ENCODE measurements at places on chromosomes 5 and 9.
A peak's percentile ranks its signal among the peaks of the same experiment; 100 is the strongest.

- DNase-seq, result no peak
These were observed 445.0 kb upstream of the TRPC7 start for GRCh38 chr5:136810261-136810801.

DNA sequence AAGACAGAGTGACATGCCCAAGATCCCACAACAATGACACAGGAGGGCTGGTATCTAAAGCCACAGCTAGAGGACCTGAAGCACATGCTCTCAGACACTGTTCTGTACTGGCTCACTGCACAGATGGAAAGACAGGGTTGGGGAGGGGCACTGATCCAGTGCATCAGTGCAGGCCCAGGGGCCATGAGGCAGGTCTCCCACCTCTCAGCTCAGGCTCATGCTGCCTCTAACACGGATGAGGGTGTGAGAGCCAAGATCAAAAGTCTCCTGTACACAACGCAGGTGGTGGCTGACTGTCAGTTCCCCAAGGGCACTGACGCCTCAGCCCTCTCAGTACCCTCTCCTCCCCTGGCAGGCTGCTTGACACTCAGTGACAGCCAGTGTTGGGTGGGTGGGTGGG is 10.9 kb downstream of the RAPGEF1 start:
- DNase-seq, result peak; percentile 12

DNA sequence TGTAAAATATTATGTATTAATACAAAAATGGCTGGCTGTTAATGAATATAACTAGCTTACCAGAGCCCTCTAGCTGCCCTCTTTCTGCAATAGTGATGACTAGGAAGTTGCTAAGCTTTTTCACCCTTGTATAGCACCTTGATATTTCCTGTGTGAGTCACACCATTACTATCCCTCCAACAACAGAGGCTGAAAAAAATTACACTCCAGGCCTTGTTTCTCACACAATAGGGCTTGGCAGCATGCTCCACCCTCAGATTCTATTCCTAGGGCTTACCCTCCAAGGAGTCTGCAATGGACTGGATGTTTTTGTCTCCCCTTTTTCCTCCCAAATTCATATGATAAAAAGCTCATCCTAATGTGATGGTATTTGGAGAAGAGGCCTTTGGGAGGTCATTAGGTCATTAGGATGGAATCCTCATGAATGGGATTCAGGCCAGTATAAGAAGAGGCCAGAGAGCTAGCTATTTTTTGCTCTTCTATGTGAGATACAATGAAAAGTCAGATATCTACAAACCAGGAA is 184.6 kb upstream of the MAP1B start:
- no peak for DNase-seq

GRCh38 chr5:83102364-83102980 is 25.1 kb downstream of the XRCC4 start:
- DNase-seq, result no peak

GRCh38 chr9:97570899-97571298 is 62.3 kb downstream of the TSTD2 start:
- DNase-seq, result no peak

DNA sequence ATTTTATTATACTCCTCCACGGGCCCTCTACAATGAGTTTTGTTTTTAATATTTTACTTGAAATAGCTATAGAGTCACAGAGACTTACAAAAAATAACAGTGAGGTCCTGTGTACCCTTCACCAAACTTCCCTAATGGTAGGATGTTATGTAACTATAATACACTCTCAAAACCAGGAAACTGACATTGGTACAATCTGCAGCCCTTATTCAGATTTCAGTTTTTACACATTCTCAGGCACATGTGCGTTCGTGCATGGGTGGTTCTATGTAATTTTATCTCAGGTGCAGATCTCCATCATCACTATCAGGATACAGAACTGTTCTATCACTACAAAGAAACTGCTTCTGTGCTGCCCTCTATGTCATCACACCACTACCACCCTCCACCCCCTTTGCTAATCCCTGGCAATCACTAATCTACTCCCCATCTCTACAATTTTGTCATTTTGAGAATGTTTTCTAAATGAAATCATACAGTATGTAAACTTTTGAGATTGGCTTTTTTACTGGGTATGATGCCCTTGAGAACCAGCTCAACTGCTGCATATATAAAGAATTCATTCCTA is 16.4 kb downstream of the RAB14 start:
- no peak for DNase-seq

DNA sequence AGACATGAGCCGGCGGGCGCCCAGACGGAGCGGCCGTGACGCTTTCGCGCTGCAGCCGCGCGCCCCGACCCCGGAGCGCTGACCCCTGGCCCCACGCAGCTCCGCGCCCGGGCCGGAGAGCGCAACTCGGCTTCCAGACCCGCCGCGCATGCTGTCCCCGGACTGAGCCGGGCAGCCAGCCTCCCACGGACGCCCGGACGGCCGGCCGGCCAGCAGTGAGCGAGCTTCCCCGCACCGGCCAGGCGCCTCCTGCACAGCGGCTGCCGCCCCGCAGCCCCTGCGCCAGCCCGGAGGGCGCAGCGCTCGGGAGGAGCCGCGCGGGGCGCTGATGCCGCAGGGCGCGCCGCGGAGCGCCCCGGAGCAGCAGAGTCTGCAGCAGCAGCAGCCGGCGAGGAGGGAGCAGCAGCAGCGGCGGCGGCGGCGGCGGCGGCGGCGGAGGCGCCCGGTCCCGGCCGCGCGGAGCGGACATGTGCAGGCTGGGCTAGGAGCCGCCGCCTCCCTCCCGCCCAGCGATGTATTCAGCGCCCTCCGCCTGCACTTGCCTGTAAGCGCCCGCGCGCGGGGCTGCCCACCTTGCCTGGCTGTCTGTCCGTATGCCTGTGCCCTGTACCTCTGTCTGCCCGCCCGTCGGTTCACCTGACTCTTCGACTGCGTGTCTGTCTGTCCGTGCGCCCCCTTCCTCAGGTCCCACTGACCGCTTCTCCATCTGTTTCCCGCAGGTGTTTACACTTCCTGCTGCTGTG is 412 bp downstream of the FGF18 start:
- no peak for DNase-seq

DNA sequence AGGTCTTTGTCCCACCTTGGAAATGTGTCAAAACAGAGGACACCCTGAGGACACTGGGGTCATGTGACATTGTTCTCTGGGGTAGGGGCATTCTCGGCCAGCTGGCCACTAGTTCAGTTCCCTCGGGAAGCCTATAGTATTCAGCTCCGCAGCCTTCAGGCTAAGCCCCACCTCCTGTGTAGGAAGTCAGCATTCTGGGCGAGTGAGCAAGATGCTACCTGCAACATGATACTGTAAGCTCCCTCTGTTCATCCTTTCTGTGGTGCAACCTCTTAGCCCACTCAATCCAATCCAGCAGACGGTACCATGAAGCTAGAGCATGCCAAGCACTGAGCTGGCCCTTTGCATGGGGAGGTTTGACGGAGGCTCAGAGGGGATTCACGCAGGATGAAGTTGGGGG is 5.3 kb downstream of the NTNG2 start:
- no peak for DNase-seq

DNA sequence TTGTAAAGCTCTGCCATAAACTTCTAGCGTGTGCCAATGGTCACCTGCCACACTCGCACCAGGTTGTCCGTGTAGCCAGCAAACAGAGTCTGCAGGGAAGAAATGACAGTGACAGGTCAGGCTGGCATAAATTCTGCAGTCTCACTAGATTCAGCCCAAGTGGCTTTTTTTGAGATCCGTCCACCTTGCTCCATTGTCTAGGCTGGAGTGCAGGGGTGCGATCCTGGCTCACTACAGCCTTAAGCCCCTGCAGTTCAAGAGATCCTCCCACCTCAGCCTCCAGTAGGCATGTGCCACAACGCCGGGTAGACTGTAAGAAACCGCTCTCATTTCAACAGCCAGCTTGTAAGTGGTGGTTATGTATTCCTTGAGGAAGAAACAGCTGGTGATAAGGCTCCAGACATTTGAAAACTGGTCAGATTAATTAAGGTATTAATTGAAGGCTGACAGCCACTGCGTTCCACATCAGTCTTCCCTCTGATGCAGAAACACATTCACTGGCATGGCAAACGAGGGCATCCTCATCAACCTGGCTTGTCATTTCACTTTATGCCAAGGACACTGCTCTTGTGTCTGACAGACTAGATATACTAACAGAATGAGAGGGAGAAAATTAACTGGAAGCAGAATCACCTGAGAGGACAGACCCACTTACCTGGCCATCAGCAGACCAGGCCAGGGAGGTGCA is 6.6 kb downstream of the RACK1 start:
- no peak for DNase-seq

DNA sequence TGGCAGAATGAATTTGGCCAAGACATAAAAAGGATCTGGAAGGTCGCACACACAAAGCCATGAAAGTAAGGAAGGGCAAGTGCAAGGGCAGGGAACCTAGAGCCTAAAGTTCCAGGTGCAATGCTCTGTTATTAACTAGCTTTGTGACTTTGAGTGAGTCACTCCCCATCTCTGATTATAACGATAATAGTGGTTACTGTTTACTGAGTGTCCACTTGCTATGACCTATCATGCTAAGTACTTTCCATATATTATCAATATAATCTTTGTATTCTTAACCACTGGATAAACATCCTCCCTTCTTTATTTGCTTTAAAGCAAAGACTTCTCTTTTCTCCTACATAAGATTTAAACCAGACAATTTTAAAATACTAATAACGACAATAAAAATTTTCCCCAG is 504.6 kb upstream of the BRINP1 start:
- DNase-seq, result no peak

- DNase-seq, result no peak
These were observed 56.4 kb downstream of the NSD1 start for GRCh38 chr5:177189965-177190364.

GRCh38 chr9:117403403-117403811 is 11.4 kb downstream of the ASTN2 start:
- no peak for DNase-seq

GRCh38 chr5:36584009-36584875 is 22.2 kb upstream of the SLC1A3 start:
- no peak for DNase-seq

- DNase-seq, result no peak
These were observed 25.8 kb downstream of the SMIM3 start for GRCh38 chr5:150804388-150804787.

- DNase-seq, result no peak
These were observed 11.2 kb upstream of the CXXC5 start for GRCh38 chr5:139636975-139637408.

GRCh38 chr9:2093920-2094597 is 78.9 kb downstream of the SMARCA2 start:
- no peak for DNase-seq

DNA sequence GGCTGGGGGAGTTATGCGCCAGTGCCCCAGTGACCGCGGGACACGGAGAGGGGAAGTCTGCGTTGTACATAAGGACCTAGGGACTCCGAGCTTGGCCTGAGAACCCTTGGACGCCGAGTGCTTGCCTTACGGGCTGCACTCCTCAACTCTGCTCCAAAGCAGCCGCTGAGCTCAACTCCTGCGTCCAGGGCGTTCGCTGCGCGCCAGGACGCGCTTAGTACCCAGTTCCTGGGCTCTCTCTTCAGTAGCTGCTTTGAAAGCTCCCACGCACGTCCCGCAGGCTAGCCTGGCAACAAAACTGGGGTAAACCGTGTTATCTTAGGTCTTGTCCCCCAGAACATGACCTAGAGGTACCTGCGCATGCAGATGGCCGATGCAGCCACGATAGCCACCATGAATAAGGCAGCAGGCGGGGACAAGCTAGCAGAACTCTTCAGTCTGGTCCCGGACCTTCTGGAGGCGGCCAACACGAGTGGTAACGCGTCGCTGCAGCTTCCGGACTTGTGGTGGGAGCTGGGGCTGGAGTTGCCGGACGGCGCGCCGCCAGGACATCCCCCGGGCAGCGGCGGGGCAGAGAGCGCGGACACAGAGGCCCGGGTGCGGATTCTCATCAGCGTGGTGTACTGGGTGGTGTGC is at the start of gene RXFP3:
Gene RXFP3, plus strand, starts transcription at position 6 of the 636 bp plus-strand sequence. Its CDS starts 355 bp downstream, at position 361.
- no peak for DNase-seq

DNA sequence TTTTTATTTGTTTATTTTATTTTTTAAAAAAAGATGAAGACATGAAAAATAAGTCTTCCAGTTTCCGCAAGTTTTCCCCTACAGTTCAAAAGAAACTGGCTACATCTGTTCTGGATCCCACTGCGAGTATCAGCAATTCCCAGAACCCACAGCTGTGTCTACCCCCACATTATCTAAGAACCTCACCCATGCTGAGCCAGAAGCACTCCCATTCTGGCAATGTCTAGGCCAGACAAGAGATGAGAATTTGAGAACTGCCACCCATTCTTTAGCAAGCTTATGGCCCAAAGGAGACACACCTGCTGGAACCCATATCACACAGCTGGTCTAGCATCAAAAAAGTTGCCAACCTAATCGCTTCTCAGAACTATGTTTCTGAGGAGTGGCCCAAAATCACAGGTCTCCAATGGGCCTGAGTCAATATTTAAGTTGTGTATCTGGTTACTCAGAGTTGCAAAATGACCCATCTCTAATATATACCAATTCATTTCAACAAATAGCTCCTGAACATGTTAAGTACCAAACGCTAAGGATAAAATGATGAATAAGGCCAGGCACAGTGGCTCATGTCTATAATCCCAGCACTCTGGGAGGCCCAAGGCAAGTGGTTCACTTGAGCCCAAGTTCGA is 27.1 kb downstream of the MTMR12 start:
- no peak for DNase-seq

- no peak for DNase-seq
These were observed 203.4 kb upstream of the ZNF608 start for GRCh38 chr5:124949862-124950261.

- no peak for DNase-seq
These were observed 6.5 kb upstream of the TLE4 start for GRCh38 chr9:79565245-79565644.

DNA sequence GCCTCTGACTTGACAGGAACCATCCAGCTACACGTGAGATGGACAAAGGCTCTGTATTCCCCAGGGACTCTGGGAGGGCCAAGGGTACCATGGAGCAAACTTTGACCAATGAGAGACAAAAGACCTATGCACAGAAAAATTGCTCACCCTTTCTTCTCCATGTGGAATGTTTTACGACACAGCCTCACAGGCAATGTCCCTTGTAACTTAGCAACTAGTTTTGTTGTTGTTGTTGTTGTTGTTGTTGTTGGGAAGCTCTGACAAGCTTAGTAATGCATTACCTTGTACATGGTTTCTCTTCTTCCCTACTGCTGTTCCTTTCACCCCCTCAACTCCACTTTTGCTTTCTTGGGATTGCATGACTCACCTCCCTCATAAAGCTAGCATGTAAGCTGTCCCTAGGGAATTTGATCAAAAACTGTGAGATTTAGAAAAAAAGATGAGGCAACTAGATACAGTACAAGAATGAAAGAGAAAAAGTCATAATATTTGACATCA is 550.9 kb downstream of the RAB3C start:
- no peak for DNase-seq

GRCh38 chr5:153565822-153566221 is 75.4 kb downstream of the GRIA1 start:
- no peak for DNase-seq

DNA sequence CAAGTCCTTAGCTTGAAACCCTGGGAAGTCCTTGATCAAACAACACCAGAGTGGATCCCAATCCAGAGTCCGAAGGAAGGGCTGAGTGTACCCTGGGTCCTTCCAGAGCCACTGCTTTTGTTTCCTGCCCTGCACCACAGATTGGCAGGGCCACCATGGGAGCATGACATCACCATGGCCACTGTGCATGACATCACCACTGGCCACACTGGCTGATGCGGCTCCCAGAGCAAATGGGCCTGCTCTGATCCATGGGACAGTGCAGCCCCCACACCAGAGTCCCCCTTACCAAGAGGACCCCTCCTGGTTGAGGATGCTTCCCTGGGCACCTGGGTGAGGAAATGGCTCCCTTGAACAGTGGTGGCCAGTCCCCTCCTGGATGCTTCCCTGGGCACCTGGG is 9.9 kb downstream of the SLC6A3 start:
- no peak for DNase-seq

Measured in stimulated activated CD4-positive, alpha-beta T cell treated with anti-CD3 and anti-CD28 coated beads, Interleukin-15, amount 100 ng/mL, for 1 hour (primary cell).